Mesenchymal stem cell (in vitro differentiated cells and primary cell): ENCODE measurements at places on chromosomes 1 and 21.
A peak's percentile ranks its signal among the peaks of the same experiment; 100 is the strongest.

- H3K36me3 ChIP-seq, result peaks cover 89% of the 10 kb centered on the region
- H3K4me1 ChIP-seq, result no peaks in the 10 kb centered on the region
- H3K27ac ChIP-seq, result no peak overlapping the region
- DNase-seq, result peak; percentile 28
- H3K4me3 ChIP-seq, result no peak overlapping the region
Measured at GRCh38 chr1:32372149-32372756, 9.9 kb downstream of the TSSK3 start.

DNA sequence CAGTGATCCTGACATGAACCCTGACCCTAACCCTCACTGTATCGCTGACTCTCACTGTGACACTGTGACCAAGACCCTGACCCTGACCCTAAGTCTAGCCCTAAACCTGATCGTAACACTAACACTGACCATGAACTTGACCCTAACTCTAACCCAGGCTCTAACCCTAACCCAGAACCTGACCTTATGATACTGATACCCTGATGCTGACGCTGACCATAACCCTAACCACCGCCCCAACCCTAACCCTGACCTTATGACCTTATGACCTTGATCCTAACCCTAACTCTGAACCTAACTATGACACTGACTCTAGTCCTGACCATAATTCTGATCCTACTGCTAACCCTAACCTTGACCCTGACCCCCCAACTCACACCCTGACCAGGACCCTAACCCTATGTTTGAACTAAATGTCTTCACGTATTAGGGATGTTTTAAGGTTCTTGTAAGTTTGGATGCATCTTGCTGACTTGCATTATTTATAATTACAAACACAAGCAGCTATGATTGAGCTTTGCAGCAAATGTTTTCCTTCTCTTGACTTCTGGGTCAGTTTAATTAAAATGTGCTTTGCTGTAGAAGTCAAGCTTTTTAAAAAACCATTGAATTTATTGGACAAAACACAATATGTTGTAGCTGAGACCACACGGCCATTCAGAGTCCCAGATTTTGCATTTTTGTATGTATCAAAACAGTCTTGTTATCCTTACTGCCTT is 23.9 kb upstream of the PRSS38 start:
- no peak for DNase-seq
- peaks cover 46% of the 10 kb centered on the region for H3K4me1 ChIP-seq
- H3K36me3 ChIP-seq, result no peaks in the 10 kb centered on the region
- no peak overlapping the region for H3K27ac ChIP-seq

- H3K36me3 ChIP-seq, result no peaks in the 10 kb centered on the region
- no peak for DNase-seq
- H3K27me3 ChIP-seq, result no peaks in the 10 kb centered on the region
- no peaks in the 10 kb centered on the region for H3K4me1 ChIP-seq
- H3K27ac ChIP-seq, result no peak overlapping the region
- no peak overlapping the region for H3K4me3 ChIP-seq
Measured at GRCh38 chr1:70890408-70890807, 157.2 kb downstream of the PTGER3 start.

DNA sequence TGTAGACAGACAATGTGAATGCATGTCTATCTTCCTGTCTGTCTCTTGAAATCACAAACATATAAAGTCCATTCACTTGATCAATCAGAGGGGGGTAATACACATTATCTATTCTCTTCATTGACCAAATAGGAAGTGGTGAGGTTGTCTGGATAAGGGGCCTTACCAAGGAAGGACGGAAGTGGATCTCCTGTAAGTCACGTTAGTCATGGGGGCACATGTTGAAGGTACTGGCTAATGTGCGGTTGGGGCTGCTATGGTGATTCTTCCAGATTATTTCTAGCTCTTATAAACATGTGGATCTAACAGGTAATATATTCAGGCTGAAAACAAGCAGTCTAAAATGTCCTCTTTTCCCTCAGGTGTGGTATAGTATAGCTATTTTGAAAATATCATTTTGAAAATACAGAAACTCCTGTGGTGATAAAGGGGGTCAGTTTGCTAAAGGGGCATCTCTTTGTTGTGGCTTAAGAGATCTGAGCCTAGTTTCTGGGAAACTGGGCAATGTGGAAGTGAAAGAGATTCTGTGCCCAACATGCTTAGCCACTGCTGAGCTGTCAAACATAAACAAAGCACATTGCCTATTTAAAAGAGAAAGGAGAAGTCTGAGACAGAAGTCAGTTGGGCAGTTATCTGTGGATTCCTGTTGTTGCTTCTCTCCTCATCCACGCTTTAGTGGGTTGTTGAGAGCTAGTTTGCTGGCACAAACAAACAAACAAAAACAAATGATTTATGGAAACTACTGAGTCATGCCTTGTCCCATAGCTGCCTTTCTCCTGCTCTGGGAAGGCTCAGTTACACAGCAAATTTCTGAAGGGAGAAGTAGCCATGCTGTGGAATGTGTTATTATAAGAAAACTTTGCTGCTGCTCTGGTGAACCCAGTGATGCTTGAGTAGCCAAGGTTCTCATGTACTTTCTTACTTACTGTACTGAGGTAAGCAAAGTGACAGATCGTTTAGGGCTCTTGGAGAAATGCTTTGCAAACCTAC is 166.9 kb downstream of the HLX start:
- no peaks in the 10 kb centered on the region for H3K36me3 ChIP-seq
- no peaks in the 10 kb centered on the region for H3K27me3 ChIP-seq
- H3K27ac ChIP-seq, result peak overlapping the region; percentile 38

- no peak for DNase-seq
- H3K4me3 ChIP-seq, result no peak overlapping the region
- H3K27me3 ChIP-seq, result peaks cover 25% of the 10 kb centered on the region
- no peaks in the 10 kb centered on the region for H3K36me3 ChIP-seq
- H3K4me1 ChIP-seq, result no peaks in the 10 kb centered on the region
Measured at GRCh38 chr21:41593760-41594138, 85.8 kb upstream of the TMPRSS2 start.

DNA sequence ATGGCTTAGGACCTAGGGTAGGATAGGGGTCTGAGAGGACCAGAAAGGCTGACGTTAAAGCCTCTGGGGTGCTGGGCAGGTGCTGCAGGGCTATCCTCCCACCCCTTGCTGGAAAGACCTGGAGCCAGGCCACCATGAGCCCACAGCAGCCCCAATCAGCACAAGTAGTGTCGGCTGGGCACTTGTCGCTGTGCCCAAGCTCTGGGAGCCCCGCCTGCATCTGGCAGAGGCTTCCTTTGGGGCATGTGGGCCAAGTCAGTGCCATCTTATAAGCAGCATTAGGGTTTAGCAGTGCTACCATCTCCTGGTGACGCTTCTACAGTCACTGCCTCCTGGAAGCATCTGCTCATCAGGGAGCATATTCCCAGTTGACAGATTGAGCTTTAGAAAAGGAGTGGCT is 31.3 kb downstream of the MAN1C1 start:
- no peak for DNase-seq
- H3K4me3 ChIP-seq, result no peak overlapping the region
- no peak overlapping the region for H3K27ac ChIP-seq
- peaks cover 6% of the 10 kb centered on the region for H3K4me1 ChIP-seq
- H3K27me3 ChIP-seq, result no peaks in the 10 kb centered on the region
